Activated T-helper 9 cell treated with anti-CD3 and anti-CD28 coated beads, Interleukin-2, amount 50 U/mL, for 16 hours (primary cell): ENCODE measurements at places on chromosomes 3 and 15.

DNA sequence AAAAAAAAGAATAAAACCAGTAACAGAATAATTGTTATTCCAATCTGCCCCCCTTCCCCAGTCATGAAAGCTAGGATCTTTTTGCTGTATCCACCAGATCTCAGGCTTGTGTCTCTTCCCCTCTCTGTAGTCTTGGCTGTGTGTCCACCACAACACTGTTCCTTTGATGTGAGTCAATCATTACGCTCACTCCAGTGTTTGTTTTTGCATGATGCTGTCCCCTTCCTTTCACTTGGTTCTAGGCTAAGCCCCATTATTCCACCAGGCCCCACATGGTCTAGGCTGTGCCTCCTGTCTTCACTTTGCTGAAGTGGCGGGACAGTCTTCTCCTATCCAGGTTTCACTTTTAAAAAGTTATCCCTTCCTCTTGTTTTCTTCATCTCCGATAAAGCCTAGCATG is 13.6 kb downstream of the ACKR2 start:
- DNase-seq = no peak

GRCh38 chr3:16468002-16468335 is 45.5 kb downstream of the RFTN1 start:
- DNase-seq = no peak

- DNase-seq = no peak
Measured at GRCh38 chr3:138862531-138862923, 27.8 kb upstream of the PIK3CB start.

- DNase-seq = no peak
Measured at GRCh38 chr15:100769975-100770340, 109.7 kb upstream of the ALDH1A3 start.

- DNase-seq = no peak
Measured at GRCh38 chr15:62452026-62452425, 286.9 kb upstream of the C2CD4B start.

GRCh38 chr3:27079427-27080257 is 289.5 kb downstream of the NEK10 start:
- no peak for DNase-seq

- DNase-seq = no peak
Measured at GRCh38 chr15:79505956-79506355, 73.8 kb downstream of the MINAR1 start.

DNA sequence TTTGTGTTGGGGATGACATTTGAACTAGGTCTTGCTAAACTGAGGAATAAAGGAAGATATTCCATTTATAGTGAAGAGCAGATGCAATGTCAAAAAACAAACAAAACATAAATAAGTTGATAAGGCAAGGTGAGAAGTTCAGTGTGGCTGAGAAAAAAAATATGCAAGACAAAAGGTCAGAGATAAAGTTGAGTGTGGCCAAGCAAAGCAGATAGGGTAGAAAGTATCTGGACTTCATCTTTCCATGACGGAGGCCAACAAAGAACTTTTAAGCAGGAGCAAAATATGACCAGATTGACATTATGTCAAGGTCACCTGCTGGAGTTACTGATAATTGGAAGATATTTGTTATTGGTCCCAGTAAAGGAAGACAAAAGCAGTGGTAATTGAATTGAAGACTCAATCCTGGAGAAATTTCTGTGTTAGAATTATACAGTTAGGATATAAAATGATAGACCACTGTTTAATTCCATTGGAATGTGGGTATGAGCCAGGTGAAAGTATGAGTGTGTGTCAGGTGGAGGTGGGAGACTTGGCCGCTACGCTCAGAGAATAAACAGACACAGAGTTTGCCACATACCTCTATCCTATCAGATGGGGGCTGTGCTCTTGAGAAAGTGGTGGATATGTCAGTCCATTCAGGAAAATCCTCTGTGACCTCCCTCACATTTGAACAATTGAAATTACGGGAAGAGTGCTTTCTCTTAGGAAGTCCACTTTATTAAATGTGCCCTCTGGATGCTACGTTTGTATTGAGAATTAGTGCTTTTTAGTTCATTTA is 28.1 kb downstream of the ADIPOQ start:
- DNase-seq = no peak

- DNase-seq = no peak
Measured at GRCh38 chr3:122621112-122621511, 43.7 kb downstream of the PARP15 start.

DNA sequence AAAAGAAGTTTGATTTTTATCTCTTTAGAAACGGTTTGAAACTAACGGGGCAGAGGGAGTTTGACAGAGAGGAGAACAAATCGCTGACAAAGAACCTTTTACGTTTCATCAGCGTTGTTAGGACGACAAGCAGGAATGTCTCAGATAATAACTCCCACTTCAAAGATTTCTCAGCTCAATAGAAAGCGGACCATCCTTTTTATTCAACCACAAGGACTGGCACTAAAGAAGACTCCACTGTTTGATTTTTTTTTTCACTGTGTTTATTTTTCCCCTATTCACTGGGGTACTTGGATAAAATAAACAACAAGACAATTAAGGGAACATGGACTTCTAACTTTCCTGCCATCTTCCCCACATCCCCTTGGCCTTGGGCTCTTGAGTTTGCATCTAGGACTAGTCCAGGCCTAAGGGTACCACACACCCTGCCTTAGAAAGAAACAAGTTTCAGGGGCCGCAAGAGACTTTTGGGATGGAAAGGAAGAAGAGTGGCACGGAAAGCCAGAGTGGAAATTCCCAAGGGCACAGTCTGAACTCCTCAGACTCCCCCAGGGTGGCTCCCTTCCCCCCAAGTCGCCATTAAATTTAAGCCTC is 19.0 kb downstream of the ZIC4 start:
- no peak for DNase-seq

GRCh38 chr3:105997800-105998526 is 129.2 kb upstream of the CBLB start:
- DNase-seq = no peak

- DNase-seq = no peak
Measured at GRCh38 chr3:36840453-36840921, 76.1 kb upstream of the DCLK3 start.

GRCh38 chr15:24617646-24618045 is 57.9 kb upstream of the NPAP1 start:
- DNase-seq = no peak

GRCh38 chr3:185555101-185555501 is 2.7 kb upstream of the LIPH start:
- no peak for DNase-seq
